ENCODE measurements at places on chromosomes 2 and 18.
A peak's percentile ranks its signal among the peaks of the same experiment; 100 is the strongest.

DNA sequence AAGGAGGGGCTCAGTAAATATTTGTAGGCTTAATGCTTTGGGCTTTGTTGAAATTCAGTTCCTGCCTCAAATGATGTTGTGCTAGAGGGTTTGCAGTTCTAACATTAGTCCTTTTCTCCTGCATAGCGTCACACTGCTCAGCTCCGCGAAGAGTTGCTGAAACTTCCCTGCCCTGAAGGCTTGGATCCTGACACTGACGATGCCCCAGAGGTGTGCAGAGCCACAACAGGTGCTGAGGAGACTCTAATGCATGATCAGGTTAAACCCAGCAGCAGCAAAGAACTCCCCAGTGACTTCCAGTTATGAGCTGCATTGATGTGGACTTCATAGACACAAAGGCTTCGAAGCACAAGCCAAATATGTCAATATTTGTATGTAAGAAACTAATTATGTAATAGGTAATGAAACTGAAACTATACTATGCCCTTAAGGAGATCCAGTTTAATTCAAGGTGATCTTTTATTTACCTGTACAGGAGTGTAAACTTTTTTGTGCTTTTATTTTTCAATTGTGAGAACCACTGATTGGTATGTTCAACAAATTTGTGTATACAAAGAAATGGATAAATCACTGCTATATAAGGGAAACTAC, 10.2 kb upstream of the TTC27 start:
- no peak for DNase-seq

DNA sequence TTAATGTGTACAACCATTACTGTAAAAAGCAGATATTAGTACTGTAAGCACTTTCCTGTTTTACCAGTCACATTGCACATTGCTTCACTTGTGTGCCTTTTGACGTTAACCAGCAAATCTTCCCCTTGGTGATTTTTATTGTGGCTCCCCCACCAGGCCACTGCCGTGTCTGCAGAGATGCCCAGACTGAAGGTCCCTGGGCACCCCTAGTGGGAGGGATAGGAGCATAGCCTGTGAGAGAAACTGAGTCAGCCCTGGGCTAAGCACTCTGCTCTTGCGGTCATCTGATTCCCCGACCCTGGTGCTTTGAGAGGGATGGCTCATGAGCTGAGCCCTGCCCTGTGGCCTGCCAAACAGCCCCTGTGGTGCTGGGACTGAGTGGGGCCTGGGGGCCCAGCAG, 73.4 kb downstream of the INPP4A start:
- DNase-seq = peak; percentile 31

- no peak for DNase-seq
Observed at GRCh38 chr2:177030451-177031105, 182.0 kb upstream of the HNRNPA3 start.

- no peak for DNase-seq
Observed at GRCh38 chr2:216911886-216912285, 52.0 kb upstream of the TNP1 start.

DNA sequence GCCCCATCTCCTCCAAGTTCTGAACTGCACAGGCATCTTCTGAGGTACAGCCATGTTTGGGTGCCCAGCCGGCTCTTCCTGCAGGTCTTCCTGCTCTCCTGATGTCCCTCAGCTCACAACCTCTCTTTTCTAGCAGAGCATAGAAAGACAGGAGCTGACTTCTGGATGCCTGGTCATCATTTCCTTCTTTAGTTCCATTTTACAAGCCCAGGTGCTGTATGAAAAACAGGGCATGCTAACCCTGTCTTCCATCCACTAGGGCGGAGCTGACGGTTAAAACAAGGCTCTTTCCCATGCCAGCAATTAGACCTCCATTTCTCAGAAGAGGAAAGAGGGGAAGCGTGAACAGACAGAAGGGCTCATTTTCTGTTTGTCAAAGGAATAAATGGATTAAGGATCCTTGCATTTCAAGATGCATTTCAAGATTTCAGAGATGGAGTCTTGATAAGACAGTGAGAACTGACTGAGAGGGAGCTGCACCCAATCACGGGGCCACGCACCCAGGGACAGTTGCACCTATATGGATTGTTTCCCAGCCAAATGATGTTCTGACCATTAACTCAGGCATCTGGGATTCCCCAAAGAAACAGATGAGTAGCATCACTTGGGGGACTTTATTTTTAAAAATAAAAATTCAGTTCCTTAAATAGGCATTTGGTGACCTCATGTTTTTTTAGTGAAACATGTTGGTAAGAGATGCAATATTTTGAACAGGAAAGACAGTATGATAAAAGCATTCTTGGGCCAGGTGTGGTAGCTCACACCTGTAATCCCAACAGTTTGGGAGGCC, 45.8 kb upstream of the EML6 start:
- DNase-seq = no peak

- no peak for DNase-seq
Observed at GRCh38 chr2:80080957-80081356, 223.6 kb downstream of the LRRTM1 start.

DNA sequence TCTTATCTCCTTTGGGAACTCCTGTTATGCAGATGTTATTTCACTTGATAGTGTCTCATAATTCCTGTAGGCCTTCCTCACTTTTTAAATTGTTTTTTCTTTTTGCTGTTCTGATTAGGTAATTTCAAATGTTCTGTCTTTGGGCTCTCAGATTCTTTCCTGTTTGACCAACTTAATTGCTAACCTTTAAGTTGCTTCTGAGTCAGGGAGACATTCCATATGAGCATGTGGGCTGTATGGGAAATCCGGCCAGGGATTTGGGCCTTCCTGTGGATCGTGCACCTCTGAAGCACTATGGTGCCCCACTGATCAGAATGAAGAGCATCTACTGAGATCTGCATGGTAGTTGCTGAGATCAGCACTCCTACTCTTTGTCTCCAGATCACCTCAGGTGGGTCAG, 44.7 kb upstream of the REEP1 start:
- no peak for DNase-seq

GRCh38 chr2:230205721-230206120, 14.1 kb downstream of the SP110 start:
- DNase-seq = no peak

All from stimulated activated CD8-positive, alpha-beta memory T cell treated with anti-CD3 and anti-CD28 coated beads, Interleukin-4, amount 100 ng/mL, for 1 hour (primary cell).